ENCODE measurements at places on chromosomes 12 and 14.

- H3K36me3 ChIP-seq, result no peaks in the 10 kb centered on the region
- H3K4me1 ChIP-seq, result no peaks in the 10 kb centered on the region
- peaks cover 3% of the 10 kb centered on the region for H3K27me3 ChIP-seq
- H3K27ac ChIP-seq, result no peak overlapping the region
- no peak overlapping the region for H3K4me3 ChIP-seq
- no peak for DNase-seq
These were observed 13.1 kb downstream of the TMEM63C start for GRCh38 chr14:77194706-77195105.

DNA sequence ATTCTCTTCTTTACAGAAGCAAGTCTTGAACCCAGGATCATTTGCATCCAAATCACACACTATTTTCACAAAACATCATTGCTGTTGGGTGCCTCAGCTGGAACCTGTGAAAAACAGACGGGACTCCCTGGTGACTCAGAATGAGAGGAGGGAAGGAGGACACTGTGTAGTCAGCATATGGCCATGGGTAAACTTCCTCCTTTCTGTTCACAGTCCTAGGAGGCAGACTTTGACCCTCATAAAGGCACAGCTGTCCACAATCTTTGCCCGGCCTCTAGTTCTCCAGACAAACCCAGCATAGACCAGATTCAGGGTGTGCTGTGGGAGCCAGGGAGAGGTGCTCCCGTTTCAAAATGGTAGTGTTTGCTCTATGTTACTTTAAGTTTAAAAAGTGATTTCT is 62.0 kb downstream of the DYRK2 start:
- H3K4me3 ChIP-seq, result no peak overlapping the region
- peaks cover 12% of the 10 kb centered on the region for H3K27me3 ChIP-seq
- H3K4me1 ChIP-seq, result peaks cover 4% of the 10 kb centered on the region
- no peak overlapping the region for H3K27ac ChIP-seq

DNA sequence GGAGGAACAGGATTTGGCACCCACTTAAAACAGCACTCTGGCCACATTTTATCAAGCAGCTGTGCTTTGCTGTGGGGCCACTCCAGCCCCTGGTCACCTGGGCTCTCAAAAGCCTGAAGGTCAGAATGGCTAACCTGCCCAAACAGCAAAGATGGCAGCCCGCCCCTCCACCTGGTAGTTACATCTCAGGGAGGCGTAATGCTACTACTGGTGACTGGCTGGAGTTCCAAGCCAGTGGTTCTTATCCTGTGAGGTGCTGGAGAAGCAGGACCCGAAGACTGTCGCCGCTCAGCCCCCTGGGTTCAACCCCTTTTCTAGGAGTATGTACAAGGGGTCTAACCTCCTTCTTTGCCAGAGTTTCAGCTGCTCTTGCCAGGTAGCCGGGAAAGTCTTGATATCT is 467.4 kb upstream of the FOXG1 start:
- H3K4me1 ChIP-seq, result no peaks in the 10 kb centered on the region
- DNase-seq, result no peak

DNA sequence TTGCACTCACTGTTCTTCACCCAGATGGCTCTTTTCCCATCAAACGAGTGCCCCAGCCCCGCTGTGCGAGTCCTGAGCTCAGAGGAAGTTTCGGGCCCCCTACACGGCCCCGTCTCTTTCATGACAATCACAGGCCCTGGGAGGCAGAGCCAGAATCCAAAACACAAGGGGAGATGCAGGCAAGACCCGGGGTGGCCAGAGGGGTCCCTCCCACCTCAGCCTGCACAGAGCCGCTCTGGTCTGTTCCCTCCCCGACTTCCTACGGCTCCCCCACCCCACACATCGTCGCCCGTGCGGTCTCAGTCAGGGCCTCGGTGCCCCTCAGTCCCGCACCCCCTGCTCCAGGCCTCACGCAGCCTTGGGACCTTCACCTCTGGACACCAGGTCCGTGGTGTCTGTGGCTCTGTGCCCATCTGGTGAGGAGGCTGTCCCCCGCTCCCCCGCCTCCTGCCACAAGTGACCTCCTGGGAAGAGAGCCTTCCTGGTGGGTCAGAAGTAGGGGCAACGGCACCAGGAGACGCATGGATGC is 8.9 kb downstream of the GPR132 start:
- no peaks in the 10 kb centered on the region for H3K27me3 ChIP-seq
- no peak for DNase-seq
- H3K27ac ChIP-seq, result no peak overlapping the region
- no peak overlapping the region for H3K4me3 ChIP-seq
- peaks cover 43% of the 10 kb centered on the region for H3K36me3 ChIP-seq

DNA sequence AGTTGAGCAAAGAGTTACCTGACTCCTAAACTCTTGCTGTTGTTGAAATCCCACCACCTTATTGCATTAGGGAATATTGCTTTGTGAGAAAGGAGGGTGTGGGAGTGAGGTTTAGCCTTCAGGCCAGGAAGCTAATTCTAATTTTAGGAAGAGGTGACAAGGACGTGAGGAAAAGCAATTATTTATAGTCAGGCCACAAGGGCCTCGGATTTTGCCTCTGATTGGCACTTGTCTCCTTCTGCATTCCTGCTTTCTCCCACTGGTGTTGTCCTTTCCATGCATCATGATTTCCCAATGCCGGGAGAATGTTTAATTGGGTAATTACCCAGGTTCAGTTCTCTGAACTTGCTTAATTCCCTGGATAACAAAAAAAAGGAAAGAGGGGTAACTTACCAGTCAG is 37.9 kb upstream of the SLC38A2 start:
- no peak overlapping the region for H3K27ac ChIP-seq
- H3K27me3 ChIP-seq, result no peaks in the 10 kb centered on the region
- peaks cover 18% of the 10 kb centered on the region for H3K4me1 ChIP-seq
- no peak overlapping the region for H3K4me3 ChIP-seq
- DNase-seq, result no peak

GRCh38 chr14:76169776-76170175 is 18.1 kb downstream of the GPATCH2L start:
- peaks cover 5% of the 10 kb centered on the region for H3K4me1 ChIP-seq
- H3K27ac ChIP-seq, result no peak overlapping the region
- H3K4me3 ChIP-seq, result no peak overlapping the region
- peaks cover 53% of the 10 kb centered on the region for H3K36me3 ChIP-seq

- H3K4me3 ChIP-seq, result no peak overlapping the region
- no peaks in the 10 kb centered on the region for H3K4me1 ChIP-seq
- DNase-seq, result no peak
These were observed 17.1 kb downstream of the AMDHD1 start for GRCh38 chr12:95960241-95960640.

- DNase-seq, result peak; percentile 20
- peak overlapping the region; percentile 77 for H3K4me3 ChIP-seq
- no peaks in the 10 kb centered on the region for H3K36me3 ChIP-seq
- H3K4me1 ChIP-seq, result peaks cover 33% of the 10 kb centered on the region
These were observed 17.4 kb upstream of the LYZ start for GRCh38 chr12:69330475-69331473.

DNA sequence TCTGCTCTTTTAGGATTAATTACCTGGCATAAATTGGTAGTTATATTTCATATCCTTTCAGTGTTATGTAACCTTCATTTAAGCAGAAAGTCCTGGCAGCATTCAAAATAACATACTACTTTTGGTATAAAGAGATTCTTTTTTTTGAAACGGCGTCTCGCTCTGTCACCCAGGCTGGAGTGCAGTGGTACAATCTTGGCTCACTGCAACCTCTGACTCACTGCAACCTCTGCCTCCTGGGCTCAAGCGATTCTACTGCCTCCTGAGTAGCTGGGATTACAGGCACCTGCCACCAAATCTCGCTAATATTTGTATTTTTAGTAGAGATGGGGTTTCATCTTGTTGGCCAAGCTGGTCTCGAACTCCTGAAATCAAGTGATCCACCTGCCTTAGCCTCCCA is 9.2 kb downstream of the KTN1 start:
- no peak overlapping the region for H3K4me3 ChIP-seq
- DNase-seq, result no peak
- no peak overlapping the region for H3K27ac ChIP-seq
- no peaks in the 10 kb centered on the region for H3K36me3 ChIP-seq
- no peaks in the 10 kb centered on the region for H3K27me3 ChIP-seq

DNA sequence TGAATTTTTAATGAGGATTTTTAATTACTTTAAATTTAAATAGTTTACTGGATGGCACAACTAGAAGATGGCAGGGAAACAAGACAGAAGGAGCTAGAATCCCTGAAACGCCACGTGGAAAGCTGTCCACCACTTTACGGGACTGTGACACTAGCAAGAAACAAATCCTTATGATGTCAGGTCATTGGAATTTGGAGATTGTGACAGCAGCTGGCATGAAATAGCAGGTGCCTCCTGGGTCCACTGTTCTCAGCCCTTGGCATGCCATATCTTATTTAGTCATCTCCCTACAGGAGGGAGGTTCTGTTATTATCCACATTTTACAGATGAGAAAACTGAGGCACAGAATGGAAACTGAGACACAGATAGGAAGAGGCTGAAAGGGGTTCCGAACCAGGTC is 113.8 kb downstream of the BCL11B start:
- peaks cover 8% of the 10 kb centered on the region for H3K27me3 ChIP-seq
- no peaks in the 10 kb centered on the region for H3K36me3 ChIP-seq
- DNase-seq, result no peak
- H3K27ac ChIP-seq, result no peak overlapping the region

DNA sequence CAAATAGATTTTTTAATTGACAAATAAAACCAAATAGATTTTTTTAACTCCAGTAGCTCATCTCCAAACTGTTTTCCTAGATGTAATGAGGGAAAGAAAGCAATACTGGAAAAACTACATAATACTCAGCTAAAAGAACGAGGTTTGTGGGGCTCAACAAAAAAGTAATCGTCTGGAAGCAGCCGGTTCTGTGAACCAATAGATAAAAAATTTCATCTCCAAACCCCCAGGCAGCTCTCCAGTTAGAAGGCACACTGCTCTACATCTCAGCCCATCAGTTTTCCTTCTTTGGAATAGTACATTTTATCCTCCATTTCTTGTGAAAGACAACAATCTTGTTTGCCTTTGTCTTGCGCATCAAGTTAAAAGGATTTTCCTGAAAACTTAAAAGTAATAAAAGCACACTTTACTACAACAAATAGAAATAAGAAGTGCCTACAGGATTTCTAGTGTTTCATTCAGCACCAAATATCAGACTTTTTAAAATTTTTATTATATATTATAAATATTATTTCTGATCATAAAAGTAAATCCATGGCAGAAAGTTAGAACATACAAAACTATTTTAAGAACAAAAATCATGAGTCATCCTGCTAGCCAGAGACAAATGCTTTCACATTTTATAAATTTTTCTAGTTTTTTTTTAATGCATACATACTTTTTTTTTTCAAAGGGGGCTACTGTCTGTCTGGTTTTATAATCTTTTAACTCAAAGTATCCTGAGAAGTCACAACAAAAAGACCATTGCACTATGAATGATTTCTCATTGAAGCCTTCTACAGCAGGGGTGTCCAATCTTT is 67.7 kb downstream of the EPS8 start:
- H3K27me3 ChIP-seq, result peaks cover 15% of the 10 kb centered on the region
- no peak for DNase-seq
- peaks cover 2% of the 10 kb centered on the region for H3K4me1 ChIP-seq
- no peak overlapping the region for H3K4me3 ChIP-seq

- no peak for DNase-seq
- peaks cover 18% of the 10 kb centered on the region for H3K36me3 ChIP-seq
- peaks cover 19% of the 10 kb centered on the region for H3K4me1 ChIP-seq
- H3K4me3 ChIP-seq, result no peak overlapping the region
These were observed 48.4 kb downstream of the ELK3 start for GRCh38 chr12:96242597-96242996.

GRCh38 chr14:22560662-22561365 is 28.2 kb downstream of the DAD1 start:
- peak; percentile 72 for DNase-seq
- H3K27me3 ChIP-seq, result peaks cover 4% of the 10 kb centered on the region
- H3K4me3 ChIP-seq, result peak overlapping the region; percentile 78
- peaks cover 92% of the 10 kb centered on the region for H3K4me1 ChIP-seq
- H3K27ac ChIP-seq, result peak overlapping the region; percentile 96

GRCh38 chr12:131693149-131693548 is 17.7 kb upstream of the SFSWAP start:
- no peaks in the 10 kb centered on the region for H3K36me3 ChIP-seq
- H3K27me3 ChIP-seq, result no peaks in the 10 kb centered on the region
- DNase-seq, result no peak
- no peak overlapping the region for H3K4me3 ChIP-seq

GRCh38 chr12:93176610-93177126 is 201.1 kb upstream of the NUDT4 start:
- no peaks in the 10 kb centered on the region for H3K4me1 ChIP-seq
- no peak overlapping the region for H3K27ac ChIP-seq
- no peaks in the 10 kb centered on the region for H3K36me3 ChIP-seq
- no peaks in the 10 kb centered on the region for H3K27me3 ChIP-seq
- H3K4me3 ChIP-seq, result no peak overlapping the region
- DNase-seq, result no peak

DNA sequence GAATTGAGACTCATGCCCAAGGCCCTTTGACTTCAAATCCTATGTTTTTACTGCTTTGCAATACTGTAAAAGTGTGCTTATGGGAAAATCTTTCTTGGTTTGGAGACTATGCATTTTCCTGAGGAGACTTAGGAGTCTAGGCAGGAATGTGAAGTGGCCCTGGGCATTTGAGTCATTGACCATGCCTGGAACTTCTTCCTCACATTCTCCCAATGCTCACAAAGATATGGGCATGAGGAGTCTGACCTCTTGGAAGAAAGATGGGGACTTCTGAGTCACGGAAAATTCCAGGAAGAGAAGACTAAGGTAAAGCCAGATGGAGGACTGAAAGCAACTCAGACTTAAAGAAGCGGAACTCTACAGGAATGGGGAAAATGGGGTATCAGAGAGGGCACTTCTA is 38.2 kb upstream of the ZNF641 start:
- H3K27me3 ChIP-seq, result peaks cover 8% of the 10 kb centered on the region
- no peaks in the 10 kb centered on the region for H3K4me1 ChIP-seq
- no peak overlapping the region for H3K27ac ChIP-seq
- no peak overlapping the region for H3K4me3 ChIP-seq
- DNase-seq, result no peak

DNA sequence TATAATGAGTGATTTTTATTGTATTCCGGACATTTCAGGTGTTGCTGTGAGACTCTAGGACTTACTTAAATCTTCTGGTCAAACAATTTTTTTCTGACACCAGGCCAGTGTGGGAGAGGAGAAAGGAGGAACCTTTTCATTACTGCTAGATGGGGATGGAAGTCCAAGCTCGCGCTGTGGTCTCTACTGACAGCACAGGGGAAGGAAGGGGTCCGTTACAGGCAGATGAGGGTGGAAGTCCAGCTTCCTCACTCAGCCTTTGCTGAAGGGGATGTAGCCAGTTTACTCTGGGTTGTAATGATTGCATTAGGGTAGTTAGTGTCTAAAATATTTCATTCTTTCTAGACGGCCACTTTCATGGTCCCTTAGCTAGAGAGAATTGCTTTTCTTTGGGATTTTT is 26.3 kb upstream of the ST8SIA1 start:
- no peak overlapping the region for H3K27ac ChIP-seq
- H3K4me1 ChIP-seq, result no peaks in the 10 kb centered on the region
- no peak overlapping the region for H3K4me3 ChIP-seq
- DNase-seq, result no peak
- peaks cover 6% of the 10 kb centered on the region for H3K27me3 ChIP-seq

DNA sequence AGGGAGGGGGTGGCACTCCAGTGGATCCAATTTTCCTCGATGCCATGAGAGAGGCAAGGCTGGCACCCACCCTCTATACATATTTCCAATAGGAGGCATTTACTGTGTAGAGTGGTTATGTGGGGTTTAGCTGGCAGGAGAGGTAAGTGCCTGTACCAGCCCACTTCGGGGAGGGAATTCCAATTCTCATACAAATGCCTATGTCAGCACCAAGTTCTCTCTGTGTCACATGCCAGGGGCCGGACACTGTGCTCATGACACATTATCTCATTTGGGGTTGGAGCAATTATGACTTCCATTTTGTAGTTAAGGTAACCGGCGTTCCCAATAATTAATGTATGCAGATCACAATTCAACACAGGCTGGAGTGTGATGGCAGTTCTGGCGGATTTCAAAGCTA is 284.3 kb downstream of the KSR2 start:
- no peak overlapping the region for H3K4me3 ChIP-seq
- H3K36me3 ChIP-seq, result no peaks in the 10 kb centered on the region
- DNase-seq, result no peak
- H3K27me3 ChIP-seq, result no peaks in the 10 kb centered on the region
- no peak overlapping the region for H3K27ac ChIP-seq
